ENCODE measurements at places on chromosomes 12 and 14. TPM values are rescaled to one million over a fixed set of nuclear protein-coding genes. Genes with fewer than 3 reads are reported as not detected.

Gene TRAF3
- total RNA-seq = 19.7 TPM

Gene MARCHF9
- total RNA-seq = 7.3 TPM

Gene TRHDE
- total RNA-seq = 0.02 TPM

Gene LMNTD1
- not detected for total RNA-seq

Gene ITGA7
- total RNA-seq = 1.0 TPM

Gene NXPH4
- total RNA-seq = 5.2 TPM

Gene SPRING1
- 30.5 TPM for total RNA-seq

Gene TMPRSS12
- not detected for total RNA-seq

Gene DACT1
- total RNA-seq = 0.64 TPM

Gene TPH2
- not detected for total RNA-seq

Gene SELPLG
- total RNA-seq = 1.2 TPM

Gene UNC79
- total RNA-seq = 0.02 TPM

Gene SLC6A15
- 3.8 TPM for total RNA-seq

Gene DLK1
- 0.39 TPM for total RNA-seq

All from A549 treated with Mapracorat at 1 μM for 4 hours (cell line).